ENCODE measurements at places on chromosomes 16 and 17. TPM values are rescaled to one million over a fixed set of nuclear protein-coding genes. Genes with fewer than 3 reads are reported as not detected.

Gene CA5A
- total RNA-seq = not detected

Gene ADORA2B
- 0.43 TPM for total RNA-seq

Gene WDR45B
- total RNA-seq = 38.0 TPM

Gene EPN2
- 85.5 TPM for total RNA-seq

Gene KRTAP2-3
- total RNA-seq = not detected

DNA sequence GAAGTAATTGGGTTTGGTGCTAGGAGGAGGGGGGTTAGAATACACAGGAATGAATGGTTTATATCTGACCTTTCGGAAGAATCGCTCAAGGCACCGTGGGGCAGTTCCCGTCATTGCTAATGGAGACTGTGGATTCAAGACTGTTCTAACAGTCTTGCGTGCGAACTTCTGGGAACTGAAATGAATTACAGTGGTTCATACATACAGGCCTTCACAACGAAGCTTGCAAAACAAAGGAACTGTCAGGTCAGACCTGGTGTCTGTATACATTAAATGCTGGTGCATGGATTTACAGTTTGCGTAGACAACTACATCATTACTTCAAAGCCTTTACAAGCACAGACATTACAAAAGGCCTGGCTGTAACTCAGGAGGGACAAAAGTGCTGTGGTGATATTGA, 983.9 kb downstream of the CDH11 start:
- DNase-seq = no peak

GRCh38 chr17:8015957-8016631, 13.7 kb downstream of the GUCY2D start:
- DNase-seq = no peak

- DNase-seq = peak; percentile 74
Observed at GRCh38 chr17:78899361-78900260, 3.4 kb downstream of the CEP295NL start.

GRCh38 chr17:2253768-2254406, 49.7 kb downstream of the SMG6 start:
- DNase-seq = no peak

GRCh38 chr17:50672071-50672470, 35.6 kb downstream of the ANKRD40 start:
- peak; percentile 4 for DNase-seq

DNA sequence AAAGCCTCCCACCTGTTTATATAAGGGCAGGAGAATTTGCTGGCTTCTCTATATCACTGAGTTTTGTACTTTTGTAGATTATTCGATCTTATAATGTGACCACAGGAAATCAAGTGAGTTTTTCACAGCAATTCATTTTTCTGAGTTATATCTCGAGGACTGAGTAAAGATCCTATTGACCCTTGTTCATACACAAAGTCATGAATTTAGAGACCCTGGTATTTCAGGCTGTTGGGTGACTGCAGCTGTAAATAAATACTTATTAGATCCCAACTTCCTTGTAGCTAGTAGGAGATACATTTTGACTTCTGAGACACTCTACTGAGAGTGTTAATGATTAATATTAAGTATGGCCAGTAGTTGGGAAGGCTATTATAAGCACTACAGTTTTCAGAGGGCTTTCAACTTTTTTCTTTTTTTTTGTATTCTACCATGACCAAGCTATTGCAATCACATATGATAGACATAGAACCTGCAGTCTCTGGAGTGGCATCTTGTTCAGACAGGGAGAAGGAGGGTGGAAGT, 3.2 kb upstream of the KRT20 start:
- no peak for DNase-seq

- DNase-seq = no peak
Observed at GRCh38 chr17:68347380-68347779, 56.1 kb downstream of the ARSG start.

- DNase-seq = no peak
Observed at GRCh38 chr17:78524870-78525510, 52.2 kb downstream of the DNAH17 start.

- DNase-seq = peak; percentile 79
Observed at GRCh38 chr17:57895382-57896060, 45.7 kb upstream of the MRPS23 start.

DNA sequence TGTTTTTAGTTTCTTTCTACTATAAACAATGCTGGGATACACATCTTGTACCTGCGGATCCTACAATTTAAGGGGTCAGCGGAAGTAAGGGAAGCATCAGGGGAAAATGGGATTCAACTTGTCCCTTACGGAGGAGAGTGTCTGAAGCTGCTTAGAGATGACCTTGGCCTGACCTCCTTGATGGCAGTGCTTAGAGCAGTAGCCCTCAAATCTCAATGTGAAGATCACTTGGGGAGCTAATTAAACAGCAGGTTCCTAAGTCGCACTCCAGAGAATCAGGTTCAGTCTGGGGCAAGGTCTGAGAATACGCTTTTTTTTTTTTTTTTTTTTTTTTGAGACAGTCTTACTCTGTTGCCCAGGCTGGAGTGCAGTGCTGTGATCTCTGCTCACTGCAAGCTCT, 9.6 kb upstream of the METTL16 start:
- no peak for DNase-seq

- DNase-seq = no peak
Observed at GRCh38 chr17:76080768-76081287, 1.8 kb downstream of the ZACN start.

- peak; percentile 87 for DNase-seq
Observed at GRCh38 chr16:88920618-88921590, 54.4 kb upstream of the PABPN1L start.

DNA sequence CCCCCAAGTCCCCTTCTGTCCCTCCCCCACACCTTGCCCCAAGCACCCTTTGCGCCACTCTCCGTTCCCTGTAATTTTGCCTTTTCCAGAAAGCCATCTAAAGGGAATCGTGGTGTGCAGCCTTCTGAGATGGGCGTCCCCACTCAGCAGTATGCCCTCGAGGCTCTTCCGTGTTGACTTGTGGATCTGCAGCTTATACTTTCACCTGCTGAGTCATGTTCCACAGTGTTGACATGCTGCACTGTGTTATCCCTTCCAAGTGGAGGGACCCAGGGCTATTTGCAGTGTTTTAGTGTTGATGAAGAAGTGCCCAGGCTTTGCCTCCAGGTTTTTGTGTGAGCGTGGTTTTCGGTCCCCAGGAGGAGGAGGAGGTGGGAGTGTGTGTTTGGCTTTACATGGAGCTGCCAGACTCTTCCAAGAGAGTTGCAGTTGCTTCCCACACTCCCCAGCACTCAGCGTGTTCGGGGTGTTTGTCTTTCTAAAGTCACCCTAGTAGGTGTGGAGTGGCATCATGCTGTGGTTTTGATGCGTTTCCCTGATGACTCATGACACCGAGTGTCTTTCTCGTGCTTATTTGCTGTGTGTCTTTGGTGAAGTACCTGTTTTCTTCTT, 32.1 kb upstream of the JPT2 start:
- no peak for DNase-seq

Data from Right ventricle myocardium inferior (tissue), 1 donor.